ENCODE measurements at places on chromosomes 2 and 18.

GRCh38 chr2:240902615-240903041, 3.5 kb upstream of the CROCC2 start:
- no peak for DNase-seq

- no peak for DNase-seq
These were observed 104.2 kb downstream of the CRIM1 start for GRCh38 chr2:36459725-36460137.

GRCh38 chr2:216554755-216555154, 56.1 kb downstream of the RPL37A start:
- DNase-seq, result no peak

- DNase-seq, result no peak
These were observed 1.2 kb upstream of the ATF2 start for GRCh38 chr2:175169191-175169590.

GRCh38 chr2:150606380-150607060, 119.1 kb upstream of the RND3 start:
- no peak for DNase-seq

GRCh38 chr2:182245963-182246362, 180.9 kb downstream of the PDE1A start:
- DNase-seq, result no peak

DNA sequence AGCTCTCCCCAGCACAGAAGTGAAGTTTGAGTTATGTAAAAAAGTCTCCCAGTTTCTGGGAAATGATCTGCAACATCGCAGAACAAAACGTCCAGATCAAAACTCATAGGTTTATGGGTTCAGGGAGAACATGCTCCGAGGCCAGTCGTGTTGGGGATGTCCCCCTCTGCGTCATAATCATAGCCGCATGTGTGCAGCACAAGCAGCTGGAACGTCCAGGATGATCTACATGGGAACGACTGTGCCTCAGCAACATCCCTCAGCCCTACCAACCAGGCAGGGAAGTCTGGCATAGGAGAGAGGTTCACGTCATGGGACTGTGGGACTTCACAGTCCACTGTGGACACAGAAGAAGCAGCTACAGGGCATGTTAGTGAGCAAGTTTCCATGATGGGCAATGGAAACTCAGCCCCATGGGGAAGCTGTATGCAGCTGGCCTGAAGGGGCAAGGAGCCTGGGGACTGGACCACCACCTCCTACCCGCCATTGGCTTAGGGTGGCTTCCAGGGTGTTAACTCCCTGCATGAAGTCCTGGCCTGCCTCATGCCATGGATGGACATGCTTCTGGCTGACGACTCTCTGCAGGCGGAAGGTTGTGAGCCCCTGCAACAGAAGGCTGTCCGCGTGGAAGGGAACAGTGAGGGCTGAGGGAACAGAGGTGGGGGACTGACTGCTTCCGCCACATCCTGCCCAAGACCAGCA, 96.9 kb downstream of the COPS8 start:
- peak; percentile 55 for DNase-seq

GRCh38 chr2:7726989-7727388, 809.8 kb downstream of the RNF144A start:
- DNase-seq, result no peak

DNA sequence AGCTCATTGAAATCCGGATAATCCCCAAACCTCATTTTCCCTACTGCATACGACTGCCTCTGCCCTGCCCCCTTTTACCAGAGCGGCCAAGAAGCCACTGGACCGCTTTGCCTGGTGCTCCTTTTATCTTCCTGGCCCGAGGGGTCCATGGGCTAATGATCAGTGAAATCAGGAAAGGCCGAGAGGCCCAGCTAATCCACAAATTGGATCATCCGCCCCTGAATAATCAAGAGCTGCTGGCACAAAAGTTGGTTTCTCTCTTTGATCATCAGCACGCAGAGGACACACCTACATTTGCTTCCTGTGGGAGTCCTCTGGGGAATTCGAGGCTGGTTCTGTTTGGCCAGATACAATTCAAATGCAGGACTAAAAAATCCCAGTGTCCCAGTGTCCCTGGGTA, 144.5 kb downstream of the INSIG2 start:
- DNase-seq, result no peak

DNA sequence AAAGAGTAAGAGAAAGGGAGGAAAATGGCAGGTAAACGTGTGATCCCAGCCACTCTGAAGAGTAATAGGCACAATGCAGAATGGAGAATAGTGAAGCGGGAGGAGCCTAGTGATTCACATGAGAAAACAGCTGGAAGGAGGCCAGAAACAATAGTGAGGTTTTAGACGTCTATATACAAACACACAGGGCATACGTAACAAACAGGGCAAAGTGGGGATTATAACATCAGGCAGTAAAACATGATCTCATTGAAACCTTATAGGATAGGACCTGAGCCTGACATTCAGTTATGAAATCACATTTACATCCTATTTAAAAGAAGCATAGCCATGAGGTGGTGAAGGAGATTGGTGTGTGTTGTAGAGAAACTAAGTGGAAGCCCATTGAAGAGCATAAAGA, 33.0 kb upstream of the GATA6 start:
- DNase-seq, result no peak

- DNase-seq, result no peak
These were observed 33.6 kb upstream of the ATP6V1B1 start for GRCh38 chr2:70902067-70902442.

GRCh38 chr2:173851141-173851641, 114.0 kb downstream of the SP3 start:
- DNase-seq, result peak; percentile 40

- DNase-seq, result no peak
These were observed 97.3 kb upstream of the FZD5 start for GRCh38 chr2:207867056-207867455.

GRCh38 chr2:105224444-105224843, 17.1 kb upstream of the GPR45 start:
- no peak for DNase-seq

Data from AG20443 (cell line).